ENCODE measurements at places on chromosomes 7 and 10. TPM values are rescaled to one million over a fixed set of nuclear protein-coding genes. Genes with fewer than 3 reads are reported as not detected.

A1CF gene
- polyA plus RNA-seq = not detected

TAF3 gene
- 14.4 TPM for polyA plus RNA-seq

CDHR3 gene
- 2.1 TPM for polyA plus RNA-seq

TFEC gene
- not detected for polyA plus RNA-seq

CYP2E1 gene
- polyA plus RNA-seq = 1.6 TPM

PPP1R17 gene
- polyA plus RNA-seq = 0.46 TPM

BRAT1 gene
- 49.3 TPM for polyA plus RNA-seq

AKR1B15 gene
- not detected for polyA plus RNA-seq

DRGX gene
- polyA plus RNA-seq = 0.12 TPM

CYP2C8 gene
- not detected for polyA plus RNA-seq

CDC14C gene
- polyA plus RNA-seq = not detected

Measured in brain (organoid and tissue), 16 donors.